ENCODE measurements at places on chromosomes 7 and 10. TPM values are rescaled to one million over a fixed set of nuclear protein-coding genes. Genes with fewer than 3 reads are reported as not detected.

STAG3 gene
- total RNA-seq, result 0.23 TPM

TUBAL3 gene
- not detected for total RNA-seq

TMEM270 gene
- 0.23 TPM for total RNA-seq

RINT1 gene
- total RNA-seq, result 14.1 TPM

IMPDH1 gene
- total RNA-seq, result 69.8 TPM

CPA1 gene
- not detected for total RNA-seq

SDK1 gene
- 1.6 TPM for total RNA-seq

CLCN1 gene
- total RNA-seq, result not detected

SPDYE1 gene
- total RNA-seq, result not detected

URGCP gene
- total RNA-seq, result 20.6 TPM

PDZD7 gene
- total RNA-seq, result 0.80 TPM

ZNF3 gene
- 24.2 TPM for total RNA-seq

CALML3 gene
- total RNA-seq, result not detected

DNAJC2 gene
- total RNA-seq, result 29.0 TPM

TRIM50 gene
- not detected for total RNA-seq

RADIL gene
- total RNA-seq, result 0.57 TPM

CCDC6 gene
- total RNA-seq, result 15.8 TPM

Data from HT1080 (cell line).